IMR-90 (cell line): ENCODE measurements at places on chromosomes 4 and X.
A peak's percentile ranks its signal among the peaks of the same experiment; 100 is the strongest.

GRCh38 chrX:70253377-70254062, 6.5 kb downstream of the P2RY4 start:
- no peak overlapping the region for H3K4me3 ChIP-seq
- no peaks in the 10 kb centered on the region for H3K36me3 ChIP-seq
- peak; percentile 18 for DNase-seq
- H3K4me1 ChIP-seq: no peaks in the 10 kb centered on the region; the same call in 1 of the 2 replicates

DNA sequence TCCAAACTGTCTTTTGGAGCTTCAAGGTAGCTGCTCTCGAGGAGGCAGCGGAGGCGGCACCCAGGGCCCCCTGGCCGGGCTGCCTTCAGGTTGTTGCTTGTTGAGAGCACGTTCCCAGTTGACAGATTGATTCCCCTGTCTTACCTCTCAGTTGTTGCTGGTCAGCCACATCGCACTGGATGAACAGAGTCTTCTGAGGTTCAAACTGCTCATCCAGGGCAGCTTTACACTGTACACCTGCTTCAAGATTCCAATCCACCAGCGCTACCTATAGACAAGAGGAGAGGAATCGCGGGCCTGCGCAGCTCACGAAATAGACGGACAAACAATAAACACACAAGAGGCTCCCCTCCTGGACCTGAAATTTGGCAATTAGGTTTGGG, 497 bp downstream of the HPGD start:
- peaks cover 18% of the 10 kb centered on the region for H3K27me3 ChIP-seq
- H3K36me3 ChIP-seq: no peaks in the 10 kb centered on the region
- H3K4me1 ChIP-seq: no peaks in the 10 kb centered on the region
- no peak overlapping the region for H3K27ac ChIP-seq

GRCh38 chr4:184684491-184685189, 35.1 kb downstream of the PRIMPOL start:
- no peaks in the 10 kb centered on the region for H3K27me3 ChIP-seq
- H3K27ac ChIP-seq: no peak overlapping the region
- peaks cover 4% of the 10 kb centered on the region; the same call in 1 of the 2 replicates for H3K4me1 ChIP-seq
- peaks cover 3% of the 10 kb centered on the region for H3K36me3 ChIP-seq
- H3K4me3 ChIP-seq: no peak overlapping the region

GRCh38 chrX:99795495-99795894, 614.6 kb downstream of the PCDH19 start:
- no peaks in the 10 kb centered on the region for H3K4me1 ChIP-seq
- no peaks in the 10 kb centered on the region for H3K36me3 ChIP-seq
- no peak overlapping the region for H3K27ac ChIP-seq
- H3K4me3 ChIP-seq: no peak overlapping the region
- H3K27me3 ChIP-seq: no peaks in the 10 kb centered on the region
- DNase-seq: no peak
